ENCODE measurements at places on chromosomes 16 and 17. TPM values are rescaled to one million over a fixed set of nuclear protein-coding genes. Genes with fewer than 3 reads are reported as not detected.

Gene WNK4
- total RNA-seq, result 0.33 TPM

Gene ATP1B2
- total RNA-seq, result 0.17 TPM

Gene GNAO1
- under 0.01 TPM for total RNA-seq

Gene FNDC8
- not detected for total RNA-seq

Gene UBALD2
- total RNA-seq, result 2.2 TPM

Gene SAP30BP
- 69.4 TPM for total RNA-seq

Gene LDHD
- 2.8 TPM for total RNA-seq

Gene KRT12
- total RNA-seq, result not detected
